ENCODE measurements at places on chromosomes 11 and 22.
A peak's percentile ranks its signal among the peaks of the same experiment; 100 is the strongest.

DNA sequence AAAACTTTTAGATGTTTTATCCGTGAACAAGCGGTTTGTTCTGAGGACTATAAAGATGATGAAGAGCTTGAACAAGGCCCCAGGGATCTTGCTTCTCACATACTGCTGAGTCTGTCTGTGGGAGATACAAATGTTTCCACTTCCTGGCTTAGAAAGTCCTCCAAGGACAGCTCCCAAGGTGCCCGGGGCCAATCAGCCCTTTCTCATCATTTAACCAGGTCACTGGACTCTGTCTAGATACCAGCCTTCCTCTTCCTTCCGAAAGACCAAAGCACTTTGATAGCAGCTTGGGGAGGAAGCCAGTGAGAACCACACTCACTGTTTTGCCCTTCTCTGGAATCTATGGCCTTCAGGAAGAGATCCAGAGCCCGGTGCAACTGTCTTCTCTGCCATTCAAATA, 4.3 kb upstream of the MICAL2 start:
- DNase-seq: no peak

DNA sequence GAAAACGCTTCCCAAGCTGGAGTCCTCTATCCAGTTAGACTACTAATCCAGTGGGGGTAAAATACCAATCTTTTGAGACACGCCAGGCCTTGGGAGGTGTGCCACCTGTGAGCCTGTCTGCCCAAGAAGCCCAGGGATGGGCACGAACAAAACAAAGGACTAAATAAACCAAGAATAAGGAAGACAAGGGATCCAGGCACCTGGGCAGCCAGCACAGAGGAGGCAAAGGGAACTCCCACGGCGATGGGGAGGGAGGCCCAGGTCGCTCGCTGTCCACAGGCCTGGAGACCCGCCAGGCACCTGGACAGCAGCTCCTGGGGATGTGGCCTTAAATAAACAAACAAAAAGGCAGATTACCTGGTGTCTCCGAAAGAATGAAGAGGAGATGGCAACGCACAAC, 31.4 kb downstream of the LRFN4 start:
- no peak for DNase-seq

DNA sequence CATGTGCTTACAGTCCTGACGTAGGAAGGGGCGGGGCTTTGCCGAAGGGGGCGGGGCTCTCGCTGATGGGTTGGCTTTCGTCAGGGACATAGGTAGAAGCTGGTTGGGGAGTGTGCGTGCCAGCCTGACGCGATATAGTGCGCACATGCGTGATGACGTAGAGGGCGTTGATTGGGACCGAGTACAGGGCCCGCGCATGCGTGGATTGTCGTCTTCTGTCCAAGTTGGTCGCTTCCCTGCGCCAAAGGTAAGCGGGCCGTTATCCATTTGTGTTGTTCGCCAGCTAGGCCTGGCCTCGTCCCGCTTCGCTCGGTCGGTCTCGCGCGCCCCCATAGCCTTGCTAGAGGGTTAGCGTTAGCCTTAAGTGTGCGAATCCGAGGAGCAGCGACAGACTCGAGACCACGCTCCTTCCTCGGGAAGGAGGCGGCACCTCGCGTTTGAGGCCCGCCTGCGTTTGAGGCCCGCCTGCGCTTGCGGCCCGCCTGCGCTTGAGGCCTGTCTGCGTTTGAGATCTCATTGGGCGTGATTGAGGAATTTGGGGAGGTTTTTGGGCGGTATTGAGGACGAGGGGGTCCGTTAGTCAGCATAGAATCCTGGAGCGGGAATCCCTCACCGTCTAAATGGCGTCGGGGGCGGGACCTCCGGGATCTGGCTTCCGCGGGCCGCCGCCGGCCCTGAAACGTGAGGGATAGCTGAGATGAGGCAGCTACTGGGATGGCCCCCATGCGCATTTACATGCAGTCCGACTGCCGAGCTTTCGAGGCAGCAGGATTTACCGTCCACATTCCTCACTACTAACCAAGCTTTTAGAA, at the start of gene XRCC6:
XRCC6 (plus strand) TSS at position 197 of the 812 bp plus-strand sequence. CDS start 710 bp downstream, outside the sequence.
- DNase-seq: peak; percentile 98

DNA sequence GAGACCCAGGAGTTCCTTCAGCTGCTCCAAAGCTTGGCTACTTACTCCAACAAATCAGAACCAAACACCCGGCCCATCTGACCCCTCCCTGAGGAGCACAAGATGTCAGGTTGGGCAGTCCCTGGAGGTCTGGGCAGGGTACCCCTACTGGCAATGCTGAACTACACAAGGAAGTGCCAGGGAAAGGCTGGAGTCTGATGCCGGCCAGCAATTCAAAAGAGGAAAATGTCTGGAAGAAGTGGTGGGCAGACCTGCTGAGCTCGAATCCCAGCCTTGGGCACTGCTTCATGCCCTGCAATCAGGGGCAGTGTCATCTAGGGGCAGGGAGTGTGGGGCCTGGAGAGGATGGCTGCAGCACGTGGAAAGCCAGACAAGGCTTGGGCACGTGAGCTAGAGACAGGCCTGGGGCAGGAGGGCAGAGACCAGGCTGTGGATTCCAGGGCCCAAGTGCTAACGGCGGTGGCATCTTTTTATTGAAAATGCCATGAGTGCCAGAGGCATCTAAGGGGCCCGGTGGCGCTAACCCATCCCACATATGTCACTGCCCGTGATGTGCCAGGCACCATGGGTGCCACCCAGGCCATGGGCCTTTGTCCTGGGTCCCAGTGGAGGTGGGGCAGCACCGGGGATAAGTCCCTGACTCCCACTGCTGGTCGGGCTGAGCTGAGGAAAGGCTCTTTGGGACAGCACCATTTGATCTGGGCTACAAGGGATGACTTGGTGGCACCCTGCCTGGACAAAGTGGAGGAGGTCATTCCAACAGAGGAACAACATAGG, 97.9 kb upstream of the PITPNB start:
- no peak for DNase-seq

DNA sequence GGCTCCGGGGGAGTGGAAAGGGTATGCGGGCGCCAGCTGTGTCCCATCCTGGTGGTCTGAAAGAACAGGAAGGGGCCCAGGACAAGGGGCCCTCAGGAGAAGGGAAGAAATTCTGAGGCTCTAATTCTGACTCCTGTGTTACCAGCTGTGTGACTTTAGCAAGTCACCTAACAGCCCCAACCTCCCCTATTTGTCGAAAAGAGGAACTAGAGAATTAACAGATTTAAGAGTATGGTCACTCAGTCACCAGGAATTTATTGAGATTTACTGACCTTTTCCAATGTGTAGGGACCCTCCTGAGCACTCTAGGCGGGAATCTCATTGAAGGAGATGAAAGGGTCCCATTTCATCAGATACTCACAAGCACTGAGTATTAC, 14.6 kb downstream of the RPS6KA4 start:
- DNase-seq: no peak

DNA sequence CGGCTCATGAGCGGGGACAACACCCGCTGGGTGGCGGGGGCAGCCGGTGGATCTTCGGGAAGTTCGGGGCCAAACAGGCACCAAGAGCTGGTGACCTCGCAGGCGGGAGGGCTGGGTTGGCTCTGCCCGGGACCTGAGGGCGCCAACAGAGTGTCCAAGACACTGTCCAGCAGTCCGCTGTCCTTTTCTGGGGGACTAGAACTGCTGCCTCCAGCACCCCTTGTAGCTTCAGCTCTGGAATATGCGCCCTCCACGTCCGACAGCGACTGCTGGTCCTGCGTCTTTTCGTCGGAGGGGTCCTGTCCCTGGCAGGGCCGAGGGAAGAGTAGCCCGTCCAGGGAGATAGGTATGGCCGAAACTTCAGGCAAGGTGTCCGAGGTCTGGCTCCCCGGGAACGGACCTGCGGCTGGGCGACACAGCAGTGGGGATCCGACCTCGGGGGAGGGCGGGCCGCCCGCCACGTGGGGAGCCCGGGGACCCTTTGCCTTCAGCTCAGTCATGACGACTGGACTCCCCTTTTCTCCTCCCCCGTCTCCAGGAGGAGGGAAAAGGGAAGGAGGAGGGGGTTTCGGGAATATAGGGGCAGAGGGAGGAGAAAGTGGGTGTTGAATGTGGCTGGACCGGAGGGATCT, 926 bp downstream of the PGR start:
- no peak for DNase-seq

GRCh38 chr11:105582497-105582896, 27.4 kb upstream of the GRIA4 start:
- no peak for DNase-seq
